Iris pigment epithelial cell (primary cell): ENCODE measurements at places on chromosomes 11 and 22.
A peak's percentile ranks its signal among the peaks of the same experiment; 100 is the strongest.

DNA sequence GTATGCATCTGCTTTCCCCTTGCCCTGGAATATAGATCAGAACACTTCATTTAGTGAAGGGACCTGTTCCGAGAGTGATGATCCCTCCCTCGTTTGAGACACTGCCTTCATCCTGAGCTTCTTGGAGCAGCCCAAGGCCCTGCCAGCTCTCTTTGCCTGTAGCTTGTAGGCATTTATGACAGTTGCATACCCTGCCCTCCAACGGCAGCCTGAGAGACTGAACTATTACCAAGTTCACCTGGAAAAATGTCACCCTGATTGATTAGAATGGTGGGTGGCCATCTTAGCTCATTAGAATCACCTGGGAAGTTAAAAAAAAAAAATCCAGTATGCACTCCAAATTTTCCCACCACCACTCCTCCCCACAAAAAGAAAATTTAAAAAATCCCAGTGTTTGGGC is 1.5 kb downstream of the MICAL3 start:
- DNase-seq, result no peak

GRCh38 chr11:63845303-63845702 is 6.4 kb downstream of the MARK2 start:
- DNase-seq, result peak; percentile 88

GRCh38 chr22:35593891-35594470 is 23.1 kb downstream of the MB start:
- DNase-seq, result no peak

DNA sequence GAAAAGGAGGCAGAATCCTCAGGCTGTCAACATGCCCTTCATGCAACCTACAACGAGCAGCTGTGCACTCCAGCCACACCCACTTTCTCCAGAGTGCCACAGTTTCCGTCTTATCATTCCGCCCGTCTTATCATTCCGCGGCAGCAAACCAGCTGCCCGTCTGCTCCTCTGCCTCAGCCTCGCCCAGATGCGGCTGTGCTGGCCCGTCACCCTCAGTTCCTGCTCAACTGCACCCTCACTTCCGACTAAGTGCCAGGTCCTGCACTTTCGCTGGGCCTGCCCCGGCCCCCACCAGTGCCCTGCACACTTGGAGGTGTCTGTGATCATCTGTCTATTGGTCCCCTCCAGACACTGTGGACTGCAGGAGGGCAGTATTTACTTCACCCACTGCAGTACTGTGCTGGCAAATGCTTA is 43.7 kb downstream of the MICAL3 start:
- peak; percentile 36 for DNase-seq

GRCh38 chr11:112661571-112661970 is 299.6 kb upstream of the NCAM1 start:
- DNase-seq, result no peak

- peak; percentile 63 for DNase-seq
Observed at GRCh38 chr11:88421530-88421929, 84.0 kb upstream of the CTSC start.

DNA sequence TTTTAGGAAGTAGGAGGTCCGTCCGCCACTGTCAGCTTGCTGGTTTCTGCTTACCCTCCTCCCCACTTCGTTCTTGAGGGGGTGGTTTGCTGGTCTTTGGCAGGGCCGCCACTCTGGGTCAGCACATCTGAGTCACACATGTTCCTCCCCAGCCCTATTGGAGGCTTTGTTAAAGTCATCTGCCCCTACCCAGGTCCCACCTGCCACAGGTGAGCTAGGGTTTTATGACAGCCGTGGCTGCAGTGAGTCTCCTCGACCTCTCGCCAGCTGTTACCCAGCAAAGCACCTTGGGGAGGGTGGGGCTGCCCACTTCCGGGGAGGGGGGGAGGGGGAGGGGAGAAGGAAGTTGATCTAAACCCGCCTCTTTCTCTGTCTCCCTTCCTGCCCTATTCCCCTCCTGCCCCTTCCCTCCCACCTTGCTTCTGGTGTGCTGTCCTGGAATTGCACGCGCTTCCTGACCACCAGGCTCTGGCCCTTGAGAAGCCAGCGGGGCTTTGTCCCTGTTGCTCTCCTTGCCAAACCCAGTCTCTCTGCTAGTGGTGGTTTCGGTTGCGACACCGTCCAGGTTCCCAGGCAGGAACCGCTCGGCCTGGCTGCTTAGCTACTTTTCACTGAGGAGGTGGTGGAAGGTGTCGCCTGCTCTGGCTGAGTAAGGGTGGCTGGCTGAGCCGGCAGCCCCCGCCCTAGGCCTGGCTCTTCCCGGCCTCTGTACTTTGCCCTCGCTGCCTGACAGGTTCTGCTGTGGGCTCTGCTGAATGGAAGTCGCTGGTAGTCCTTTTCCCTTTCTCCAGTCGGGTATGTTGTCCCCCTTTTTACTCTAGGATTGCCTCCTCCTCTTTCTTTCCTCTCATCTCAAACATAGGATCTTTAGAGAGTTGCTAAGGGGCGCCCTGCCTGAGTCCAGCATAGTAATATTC is 28.5 kb downstream of the RCOR2 start:
- DNase-seq, result peak; percentile 70

DNA sequence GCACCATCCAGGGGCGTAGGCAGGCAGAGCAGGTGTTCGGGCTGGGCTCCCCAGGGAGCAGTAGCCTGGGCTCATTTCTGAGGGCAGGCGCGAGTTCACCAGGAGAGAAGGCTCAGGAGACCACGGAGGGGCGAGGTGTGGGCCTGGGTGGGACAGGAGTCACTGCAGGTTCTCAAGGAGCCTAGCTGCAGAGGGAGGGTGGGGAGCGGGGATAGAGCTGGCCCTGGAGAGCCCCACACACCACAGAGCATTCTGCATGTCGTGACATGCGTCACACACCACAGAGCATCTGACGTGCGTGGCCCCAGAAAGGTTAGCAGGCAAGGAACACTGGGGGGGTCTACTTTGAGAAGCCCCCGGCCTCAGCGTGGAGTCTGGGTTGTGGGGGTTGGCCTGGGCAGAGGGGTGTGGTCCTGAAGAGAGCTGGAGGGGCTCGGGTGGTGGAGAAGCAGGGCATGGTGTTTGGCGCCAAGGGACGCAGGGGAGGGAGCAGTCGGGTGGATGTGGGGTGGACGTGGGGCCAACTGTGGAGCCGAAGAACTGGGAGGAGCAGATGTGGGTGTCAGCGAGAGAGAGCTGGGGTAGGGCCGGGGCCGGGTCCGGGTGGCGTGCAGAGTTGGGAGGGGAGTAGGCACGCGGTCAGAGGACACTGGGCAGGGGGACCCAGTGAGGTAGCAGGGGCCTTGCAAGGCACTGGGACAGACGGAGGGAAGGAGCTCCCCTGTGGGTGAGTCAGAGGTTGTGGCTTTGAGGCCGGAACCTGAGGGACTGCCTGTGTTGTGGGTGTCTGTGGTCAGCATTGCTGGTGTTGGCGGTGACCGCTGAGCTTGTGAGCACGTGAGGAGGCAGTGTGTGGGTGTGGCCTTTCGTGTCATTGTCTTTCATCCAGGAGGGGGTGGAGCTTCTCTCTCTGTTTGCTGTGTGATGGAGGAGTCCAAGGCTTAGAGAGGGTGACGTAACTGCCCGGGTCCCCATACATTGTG is 25.5 kb downstream of the CTTN start:
- peak; percentile 95 for DNase-seq

GRCh38 chr22:26484360-26484706 is 656 bp downstream of the SRRD start:
- DNase-seq, result no peak

GRCh38 chr22:39349967-39350726 is at the start of gene SYNGR1:
SYNGR1 (plus strand) TSS chr22:39349991; CDS start chr22:39350011, 20 bp downstream.
- DNase-seq, result no peak

DNA sequence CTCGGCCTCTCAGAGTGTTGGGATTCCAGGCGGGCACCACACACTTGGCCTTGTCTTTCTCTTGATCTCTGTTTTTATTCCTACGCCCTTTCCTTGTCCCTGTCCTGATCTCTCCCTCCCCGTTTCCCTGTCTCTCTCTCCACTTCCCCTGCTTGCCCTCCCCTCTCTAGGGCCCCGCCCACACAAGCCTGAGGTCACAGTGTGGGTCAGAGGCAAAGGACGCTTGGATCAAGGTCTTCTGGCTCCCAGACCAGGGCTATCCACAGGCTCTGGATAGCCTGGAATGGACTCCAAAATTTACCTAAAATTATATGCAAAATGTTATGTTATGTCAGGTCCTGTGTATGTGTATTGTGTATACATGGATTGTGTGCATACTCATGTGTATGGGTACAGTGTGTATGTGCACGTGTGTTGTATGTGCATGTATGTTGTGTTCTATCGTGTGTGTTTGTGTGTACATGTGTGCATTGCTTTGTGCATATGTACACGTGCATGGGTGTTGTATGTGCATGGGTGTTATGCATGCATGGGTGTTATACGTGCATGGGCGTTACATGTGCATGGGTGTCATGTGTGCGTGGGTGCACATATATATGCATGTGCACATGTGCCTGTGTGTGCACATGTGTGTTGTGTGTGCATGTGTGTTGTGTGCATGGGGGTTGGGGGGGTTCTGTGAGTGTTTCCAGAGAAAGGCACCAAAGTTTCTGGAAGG is 38.3 kb downstream of the TP53I11 start:
- no peak for DNase-seq

DNA sequence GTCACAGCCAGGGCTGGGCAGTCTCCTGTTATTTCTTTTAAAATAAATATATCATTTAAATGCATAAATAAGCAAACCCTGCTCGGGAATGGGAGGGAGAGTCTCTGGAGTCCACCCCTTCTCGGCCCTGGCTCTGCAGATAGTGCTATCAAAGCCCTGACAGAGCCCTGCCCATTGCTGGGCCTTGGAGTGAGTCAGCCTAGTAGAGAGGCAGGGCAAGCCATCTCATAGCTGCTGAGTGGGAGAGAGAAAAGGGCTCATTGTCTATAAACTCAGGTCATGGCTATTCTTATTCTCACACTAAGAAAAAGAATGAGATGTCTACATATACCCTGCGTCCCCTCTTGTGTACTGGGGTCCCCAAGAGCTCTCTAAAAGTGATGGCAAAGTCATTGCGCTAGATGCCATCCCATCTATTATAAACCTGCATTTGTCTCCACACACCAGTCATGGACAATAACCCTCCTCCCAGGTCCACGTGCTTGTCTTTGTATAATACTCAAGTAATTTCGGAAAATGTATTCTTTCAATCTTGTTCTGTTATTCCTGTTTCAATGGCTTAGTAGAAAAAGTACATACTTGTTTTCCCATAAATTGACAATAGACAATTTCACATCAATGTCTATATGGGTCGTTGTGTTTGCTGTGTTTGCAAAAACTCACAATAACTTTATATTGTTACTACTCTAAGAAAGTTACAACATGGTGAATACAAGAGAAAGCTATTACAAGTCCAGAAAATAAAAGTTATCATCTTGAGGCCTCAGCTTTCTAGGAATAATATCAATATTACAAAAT is 13.4 kb downstream of the OR51B4 start:
- DNase-seq, result peak; percentile 61

- DNase-seq, result no peak
Observed at GRCh38 chr22:46844606-46845210, 82.3 kb downstream of the TBC1D22A start.

- no peak for DNase-seq
Observed at GRCh38 chr11:113351068-113351450, 36.5 kb upstream of the ANKK1 start.

DNA sequence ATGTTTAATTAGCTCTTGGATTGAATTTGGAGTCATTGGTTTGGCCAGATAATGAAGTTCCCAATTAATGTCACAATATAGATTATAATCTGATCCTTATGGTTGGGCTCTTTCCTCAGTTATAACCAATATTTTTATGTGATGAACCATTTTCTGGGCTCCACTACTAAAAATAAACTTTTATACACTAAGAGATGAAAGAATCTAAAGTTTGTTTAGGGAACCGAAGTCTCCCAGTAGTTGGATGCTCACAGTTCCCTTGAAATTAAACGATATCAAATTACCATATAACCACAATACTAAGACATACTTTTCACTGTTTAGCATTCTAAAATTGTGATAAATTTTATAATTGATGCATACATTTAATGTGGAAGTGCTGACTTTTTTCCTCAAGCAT is 47.0 kb upstream of the ARHGAP42 start:
- no peak for DNase-seq
